ENCODE measurements at places on chromosomes 2 and 18. TPM values are rescaled to one million over a fixed set of nuclear protein-coding genes. Genes with fewer than 3 reads are reported as not detected.

SIGLEC15 gene
- 0.21 TPM for total RNA-seq

GRCh38 chr2:144281476-144281875 lies 238.4 kb downstream of the ZEB2 start:
- DNase-seq = no peak

DNA sequence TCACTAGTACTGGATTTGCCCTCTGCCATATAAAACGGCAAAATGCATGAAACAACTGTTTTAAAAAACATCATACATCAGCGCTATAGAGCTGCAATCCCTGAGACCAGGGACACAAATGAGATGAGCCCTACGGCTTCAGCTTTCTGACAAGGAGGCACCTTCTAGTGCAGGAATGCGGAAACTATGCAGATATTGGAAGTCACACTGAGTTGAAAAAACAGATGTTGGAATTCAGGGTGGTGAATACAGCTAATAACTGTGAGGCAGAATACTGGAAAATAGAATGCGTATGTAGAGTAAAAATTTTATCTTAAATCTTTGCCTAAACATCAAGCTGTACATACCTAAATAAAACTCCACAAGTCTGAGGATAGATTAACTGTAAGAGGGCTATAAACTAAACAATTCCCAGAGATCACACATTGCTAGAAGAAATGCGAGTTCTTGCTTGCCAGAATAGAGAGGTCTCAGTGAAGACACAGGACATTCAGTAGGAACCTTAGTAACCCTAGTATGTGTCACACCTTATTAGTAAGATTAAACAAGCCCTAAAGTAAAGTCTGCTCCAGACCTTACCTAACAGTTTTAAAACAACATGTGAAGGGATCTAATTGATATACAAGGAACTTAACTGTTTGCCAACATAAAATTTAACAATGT lies 541.4 kb upstream of the DDX18 start:
- no peak for DNase-seq

DNA sequence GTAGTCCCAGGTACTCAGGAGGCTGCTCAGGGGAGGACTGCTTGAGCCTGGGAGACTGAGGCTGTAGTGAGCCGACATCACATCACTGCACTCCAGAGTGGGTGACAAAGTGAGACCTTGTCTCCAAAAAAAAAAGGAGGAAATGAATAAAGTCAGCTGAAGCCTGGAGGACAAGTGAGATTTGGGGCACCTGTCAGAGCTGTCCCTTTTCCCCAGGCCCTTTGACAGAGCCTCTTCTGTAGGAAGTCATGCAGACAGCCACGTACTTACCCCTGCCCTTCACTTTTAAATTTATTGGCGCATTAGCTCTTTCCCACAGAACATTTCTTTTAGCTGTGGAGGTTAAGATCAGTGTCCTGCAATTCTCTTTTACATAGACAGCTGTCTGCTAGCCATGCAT lies 151.0 kb upstream of the DNMT3A start:
- DNase-seq = no peak

- no peak for DNase-seq
Observed at GRCh38 chr2:106272216-106272807, 78.2 kb upstream of the UXS1 start.
